Fibroblast of skin of right biceps (primary cell): ENCODE measurements at places on chromosomes 4 and X.
A peak's percentile ranks its signal among the peaks of the same experiment; 100 is the strongest.

DNA sequence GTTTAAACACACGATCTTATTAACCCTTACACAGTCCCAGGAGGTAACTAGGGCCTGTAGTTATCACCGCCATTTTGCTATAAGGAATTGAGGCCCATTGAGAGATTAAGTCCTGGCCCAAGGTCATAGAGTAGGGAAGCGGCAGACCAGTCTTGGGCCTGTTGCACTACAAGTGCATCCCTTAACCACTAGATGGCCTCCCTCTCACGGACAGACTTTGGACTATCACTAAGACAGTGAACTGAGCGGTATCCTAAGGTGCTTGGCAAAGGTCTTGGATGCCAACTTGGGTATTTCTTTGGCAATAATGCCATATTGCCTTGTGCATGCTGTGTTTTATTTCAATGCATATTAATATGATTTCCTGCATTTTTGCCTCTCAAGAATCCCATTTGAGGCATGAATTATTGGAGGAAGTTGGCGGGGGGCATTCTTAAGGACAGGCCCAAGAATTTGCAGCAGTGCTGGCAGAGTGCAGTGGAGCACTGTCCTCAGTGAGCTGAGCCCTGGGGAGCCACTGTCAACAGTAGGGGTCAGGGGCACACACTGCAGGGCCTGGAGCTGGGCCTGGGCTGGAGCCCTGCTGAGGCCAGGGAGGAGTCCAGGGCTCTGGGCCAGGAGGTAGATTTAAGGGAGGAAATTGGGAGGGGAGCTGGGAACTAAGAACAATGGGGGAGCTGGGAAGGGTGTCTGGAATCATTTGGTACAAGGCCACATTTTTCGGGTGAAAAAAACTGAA, 147.4 kb downstream of the SMIM20 start:
- peak; percentile 33 for DNase-seq

DNA sequence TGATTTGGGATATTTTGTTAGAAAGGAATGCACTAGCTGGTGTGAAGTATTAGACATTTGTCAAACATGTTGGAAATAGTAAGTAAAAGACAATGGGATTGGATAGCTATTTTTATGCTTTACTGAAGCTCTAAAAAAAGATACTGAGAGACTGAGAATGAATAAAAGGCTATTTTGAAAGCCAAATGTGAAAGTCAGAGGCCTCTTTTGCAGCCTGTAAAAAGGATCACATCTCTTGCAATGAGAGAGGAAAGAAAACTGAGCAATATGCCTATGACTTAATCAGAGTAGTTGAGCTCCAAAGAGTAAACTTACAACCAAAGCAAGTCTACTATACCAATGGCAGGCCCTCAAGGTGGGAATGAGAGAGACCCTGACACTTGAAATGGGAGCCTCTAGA, 212.6 kb upstream of the LCORL start:
- no peak for DNase-seq

DNA sequence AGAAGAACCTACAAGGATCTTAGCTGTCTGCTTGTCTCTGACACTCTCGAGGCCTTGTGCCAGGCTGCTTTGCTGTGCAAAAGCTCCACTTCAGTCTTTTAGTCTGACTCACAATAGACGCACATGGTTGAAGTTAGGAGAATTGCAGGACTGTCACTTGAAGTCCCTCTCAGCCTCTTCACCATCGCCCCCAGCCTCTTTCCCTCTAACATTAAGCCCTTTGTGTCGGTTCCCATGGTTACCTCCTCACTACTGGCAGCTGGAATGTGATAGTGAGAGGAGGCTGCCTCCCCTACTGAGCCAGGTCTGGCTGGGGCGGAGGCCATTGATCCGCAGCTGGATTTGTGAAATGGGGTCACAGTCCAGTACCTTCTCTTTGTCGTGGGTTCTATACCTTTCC, 201.8 kb downstream of the SOWAHB start:
- peak; percentile 74 for DNase-seq

DNA sequence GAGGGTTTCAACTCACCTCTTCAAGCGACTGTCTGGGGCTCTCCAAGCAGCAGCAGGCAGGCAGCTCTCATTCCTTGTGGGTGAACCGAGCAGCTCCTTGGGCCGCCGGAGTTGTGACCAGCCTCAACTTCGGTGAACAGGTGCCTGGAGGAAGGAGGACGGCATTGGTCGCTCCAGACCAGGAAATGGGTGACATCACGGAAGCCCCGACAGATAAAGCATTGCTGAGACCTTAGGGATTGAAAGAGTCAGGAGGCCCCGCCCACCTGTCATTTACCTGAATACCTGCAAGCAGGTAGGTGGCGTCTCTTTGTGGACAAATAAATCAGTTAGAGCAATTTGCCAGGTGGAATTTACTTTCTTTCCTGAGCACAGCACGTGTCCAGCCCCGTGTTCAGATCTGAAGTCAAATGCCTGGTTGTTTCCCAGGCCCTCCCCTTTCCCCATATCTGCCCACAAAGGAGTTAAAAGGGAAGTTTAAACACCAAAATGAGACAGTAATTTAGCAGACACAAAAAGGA, at the start of gene LNX1:
TSS of gene LNX1 (minus strand) at position 115 of the 521 bp plus-strand sequence. CDS start 17,484 bp downstream, outside the sequence.
- DNase-seq = no peak
